Dermis microvascular lymphatic vessel endothelial cell (primary cell): ENCODE measurements at places on chromosomes 5 and 9.

DNA sequence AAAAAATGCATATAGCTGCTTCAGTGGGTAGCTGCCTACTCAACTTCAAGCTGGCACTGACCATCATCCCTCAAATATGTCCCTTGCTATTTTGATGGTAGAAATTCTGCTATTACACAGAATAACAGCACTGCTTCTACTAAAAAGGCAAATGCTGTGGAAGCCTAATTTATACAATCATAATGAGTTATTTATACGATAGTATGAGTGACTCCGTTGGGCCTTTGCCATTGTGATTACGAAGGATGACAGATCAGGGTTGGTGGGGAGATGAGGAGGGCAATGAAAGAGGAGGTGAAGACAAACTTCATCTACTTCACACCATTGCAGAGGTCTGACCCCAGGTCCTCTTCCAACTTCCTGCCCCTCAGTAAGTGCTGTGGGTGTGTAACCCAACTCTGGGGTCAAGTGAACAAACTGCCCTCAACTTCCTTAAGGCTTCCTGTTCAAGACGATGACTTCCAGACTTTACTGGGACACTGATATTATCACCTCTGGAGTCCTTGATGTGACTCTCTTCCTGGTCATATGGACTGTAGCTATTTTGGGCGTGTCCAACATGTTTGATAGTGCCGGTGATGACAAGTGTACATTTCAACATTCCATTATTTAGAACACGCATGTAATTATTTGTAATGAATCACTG, 74.1 kb upstream of the RPS23 start:
- no peak for DNase-seq

DNA sequence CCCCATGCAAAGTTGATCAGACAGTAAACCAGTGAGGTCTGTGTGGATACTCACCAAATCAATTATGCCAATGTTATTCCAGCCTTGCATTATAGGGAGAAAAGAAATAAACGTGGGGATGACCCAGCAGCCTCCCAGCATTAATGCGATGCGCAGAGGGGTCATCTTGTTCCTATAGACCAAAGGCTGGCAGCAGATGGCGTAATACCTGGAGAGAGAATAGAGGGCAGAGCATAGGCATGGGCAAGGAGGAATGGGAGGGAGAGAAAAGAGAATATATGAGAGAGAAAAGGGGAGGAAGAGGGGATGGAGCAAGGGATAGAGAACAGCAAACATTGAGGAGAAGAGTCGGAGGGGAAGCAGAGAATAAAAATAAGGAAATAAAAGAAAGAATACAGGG, 131.2 kb downstream of the HTR4 start:
- DNase-seq: no peak

DNA sequence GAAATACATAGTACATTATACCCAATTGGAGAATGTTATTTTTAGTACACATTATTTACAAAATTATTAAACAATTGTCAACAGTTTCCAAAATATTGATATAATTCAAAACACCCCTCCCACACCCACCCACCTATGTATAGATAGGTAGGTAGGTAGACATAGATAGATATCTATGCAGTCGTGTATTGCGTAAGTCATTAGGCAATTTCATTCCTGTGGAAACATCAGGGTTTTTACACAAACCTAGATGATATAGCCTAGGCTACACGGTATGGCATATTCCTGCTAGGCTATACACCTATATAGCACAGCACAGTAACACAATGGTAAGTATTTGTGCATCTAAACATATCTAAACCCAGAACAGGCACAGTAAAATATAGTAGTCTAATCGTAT, 377.3 kb downstream of the ANXA1 start:
- no peak for DNase-seq

GRCh38 chr5:96391921-96392320, 41.1 kb downstream of the PCSK1 start:
- peak; percentile 59 for DNase-seq

GRCh38 chr5:4373051-4373820, 766.9 kb upstream of the ADAMTS16 start:
- DNase-seq: no peak

DNA sequence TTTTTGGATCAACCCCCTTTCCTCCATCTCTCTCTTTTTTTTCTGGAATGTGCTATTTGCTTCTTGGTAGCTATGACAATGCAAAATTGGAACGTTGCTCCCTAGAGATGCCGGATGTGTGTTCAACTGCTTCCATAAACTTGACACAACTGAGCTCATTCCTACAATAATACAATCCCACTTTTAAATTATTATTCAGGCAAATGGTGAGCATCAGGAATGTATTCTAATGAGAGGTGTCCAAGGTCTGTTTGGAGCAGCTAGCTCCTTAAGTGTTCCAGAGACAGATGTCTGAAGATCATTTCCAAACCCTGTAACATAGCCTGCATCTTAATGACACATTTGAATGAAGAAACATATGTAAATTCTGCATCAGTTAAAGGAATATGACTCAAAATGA, 518.4 kb downstream of the TAF11L14 start:
- DNase-seq: no peak

- no peak for DNase-seq
Measured at GRCh38 chr9:34570809-34571480, 18.6 kb downstream of the CNTFR start.

DNA sequence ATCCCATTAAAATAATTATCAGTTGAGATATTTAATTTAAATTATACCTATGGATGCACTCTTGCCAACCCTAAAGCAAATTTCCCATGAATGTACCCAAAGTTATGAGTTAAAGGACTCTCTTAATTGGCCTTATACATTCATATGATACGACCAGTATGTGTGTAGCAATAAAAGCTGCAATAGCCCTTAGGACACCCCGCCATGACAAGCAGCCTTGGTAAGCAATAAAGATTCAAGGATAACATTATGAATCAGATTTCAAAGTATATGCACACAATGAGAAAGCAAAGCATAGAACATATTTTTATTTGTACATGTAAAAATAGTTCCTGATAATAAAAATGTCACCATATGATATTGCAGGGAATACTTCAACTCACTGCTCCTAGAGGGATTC, 1699.3 kb upstream of the CDH9 start:
- DNase-seq: no peak

- no peak for DNase-seq
Measured at GRCh38 chr5:6085341-6085860, 292.9 kb downstream of the MED10 start.

DNA sequence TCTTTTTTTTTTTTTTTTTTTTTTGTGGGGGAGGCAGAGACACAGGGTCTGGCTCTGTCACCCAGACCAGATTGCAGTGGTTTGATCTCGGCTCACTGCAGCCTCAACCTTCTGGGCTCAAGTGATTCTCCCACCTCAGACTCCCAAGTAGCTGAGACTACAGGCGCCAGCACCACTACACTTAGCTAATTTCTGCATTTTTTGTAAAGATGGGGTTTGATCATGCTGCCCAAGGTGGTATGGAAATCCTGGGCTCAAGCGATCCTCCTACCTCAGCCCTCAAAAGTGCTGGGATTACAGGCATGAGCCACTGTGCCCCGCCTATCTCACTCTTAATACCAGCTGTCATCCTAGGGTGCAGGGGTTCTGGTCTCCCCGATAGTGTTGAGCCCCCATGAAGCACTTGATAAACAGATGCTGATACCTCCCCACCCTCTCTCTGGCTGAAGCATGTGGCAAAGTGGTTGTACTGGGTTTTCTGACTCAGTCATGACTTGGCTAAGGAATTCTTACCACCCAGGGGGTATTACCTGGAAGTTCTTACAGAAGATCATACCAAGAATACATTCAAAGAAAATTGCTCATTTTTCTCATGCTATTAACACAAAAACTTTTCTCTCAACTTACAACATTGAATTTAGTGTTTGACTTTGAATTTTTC, 110.2 kb upstream of the DAPK1 start:
- DNase-seq: no peak

DNA sequence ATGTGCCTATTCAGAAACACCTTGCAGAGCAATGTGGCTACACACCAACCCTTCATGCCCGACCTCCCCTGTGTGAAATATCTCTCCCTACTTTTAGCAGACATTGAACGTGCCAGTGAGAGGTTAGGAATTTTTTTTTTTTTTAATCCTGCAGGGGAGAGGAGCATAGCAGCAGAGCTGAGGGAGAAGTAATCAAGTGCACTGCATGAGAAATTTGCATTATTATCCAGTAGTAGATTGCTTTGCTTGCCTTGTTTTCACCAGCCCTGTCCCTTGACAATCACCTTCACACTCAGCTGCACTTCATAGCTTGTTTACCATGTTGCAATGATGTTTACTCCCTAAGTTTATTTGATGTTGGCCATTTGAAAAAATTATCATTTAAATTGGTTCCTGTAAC, 489.6 kb upstream of the ZNF608 start:
- DNase-seq: no peak

DNA sequence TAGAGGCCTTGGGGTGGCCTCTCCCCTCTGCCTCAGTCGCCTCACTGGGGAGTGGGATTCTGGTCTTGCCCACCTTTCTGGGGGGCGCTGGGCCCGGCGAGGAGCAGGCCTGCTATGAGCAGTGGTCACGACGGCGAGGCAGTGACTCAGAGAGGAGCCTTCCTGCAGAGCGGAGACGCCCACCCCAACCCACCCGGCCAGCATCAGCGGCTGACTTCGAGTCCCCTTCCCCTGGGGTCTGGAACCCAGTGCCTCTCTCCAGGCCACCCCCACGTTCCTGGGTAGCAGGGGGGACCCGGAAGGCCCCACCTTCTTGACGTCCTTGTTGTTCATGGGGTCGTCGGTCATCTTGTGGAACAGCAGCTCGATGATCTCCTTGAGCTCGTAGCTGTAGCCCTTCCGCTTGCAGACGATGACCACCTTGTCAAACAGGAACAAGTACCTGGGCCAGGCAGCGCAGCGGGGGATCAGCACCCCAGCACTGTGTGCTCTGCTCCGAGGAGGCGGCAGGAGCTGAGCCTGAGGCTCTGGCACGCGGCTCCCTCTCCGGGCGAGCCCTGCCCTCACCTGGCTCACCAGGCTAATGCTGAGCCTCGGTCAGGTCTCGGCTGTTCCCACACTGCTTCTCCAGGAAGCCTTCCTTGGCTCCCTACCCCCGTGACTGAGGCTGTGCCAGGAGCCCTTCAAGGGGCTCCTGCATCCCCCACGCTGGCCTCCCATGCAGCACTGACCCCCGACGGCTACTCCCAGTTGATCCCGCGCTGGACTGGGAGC, 50.1 kb upstream of the SARDH start:
- no peak for DNase-seq
